ENCODE measurements at places on chromosomes 11 and 22.

GRCh38 chr11:107689317-107690202, 22.3 kb downstream of the SLN start:
- no peaks in the 10 kb centered on the region for H3K27me3 ChIP-seq
- peak; percentile 57 for DNase-seq
- H3K27ac ChIP-seq: no peak overlapping the region
- H3K36me3 ChIP-seq: no peaks in the 10 kb centered on the region
- no peaks in the 10 kb centered on the region for H3K4me1 ChIP-seq
- H3K4me3 ChIP-seq: no peak overlapping the region

GRCh38 chr11:35404388-35404775, 15.0 kb downstream of the SLC1A2 start:
- H3K4me3 ChIP-seq: no peak overlapping the region
- H3K36me3 ChIP-seq: no peaks in the 10 kb centered on the region
- H3K4me1 ChIP-seq: no peaks in the 10 kb centered on the region
- no peak for DNase-seq
- H3K27ac ChIP-seq: no peak overlapping the region
- H3K27me3 ChIP-seq: no peaks in the 10 kb centered on the region

DNA sequence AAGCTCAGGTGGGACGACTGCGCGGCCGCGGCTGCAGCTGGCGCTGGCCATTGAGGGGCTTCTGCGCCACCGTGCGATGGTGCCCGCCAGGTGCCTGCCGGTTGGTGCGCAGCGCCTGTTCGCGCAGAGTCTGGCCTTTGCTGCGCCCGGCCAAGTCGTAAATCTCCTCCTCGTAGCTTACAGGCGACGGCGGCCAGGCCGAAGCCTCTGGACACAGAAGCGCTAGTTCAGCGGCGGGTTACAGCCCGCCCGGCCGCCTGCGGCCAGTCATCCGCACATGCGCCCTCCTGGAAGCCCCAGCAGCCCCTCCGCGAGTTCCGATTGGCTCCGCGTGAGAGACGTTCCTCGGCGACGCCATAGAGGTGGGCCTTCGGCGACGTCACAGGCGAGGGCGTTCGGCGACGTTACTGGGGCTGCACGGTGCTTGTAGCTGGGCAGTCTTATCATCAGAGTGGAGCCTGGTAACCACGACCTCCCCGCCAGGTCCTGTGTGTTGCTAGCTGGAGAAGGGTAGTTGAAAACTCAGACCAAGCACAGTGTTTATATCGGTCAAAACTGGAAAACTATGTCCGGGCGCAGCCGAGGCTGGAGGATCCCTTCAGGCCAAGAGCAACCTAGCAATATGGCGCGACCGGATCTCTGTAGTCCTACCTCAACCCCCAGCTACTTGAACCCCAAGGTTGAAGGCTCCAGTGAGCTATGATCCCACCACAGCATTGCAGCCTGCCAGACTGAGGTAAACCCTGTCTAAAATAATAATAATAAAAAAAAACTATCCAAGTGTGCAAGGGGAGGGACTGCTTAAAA, 265.7 kb downstream of the OR4C45 start:
- no peak overlapping the region for H3K27ac ChIP-seq
- DNase-seq: no peak
- no peaks in the 10 kb centered on the region for H3K27me3 ChIP-seq
- peak overlapping the region; percentile 36 for H3K4me3 ChIP-seq
- H3K36me3 ChIP-seq: no peaks in the 10 kb centered on the region

GRCh38 chr22:37546437-37547250, 13.6 kb upstream of the CDC42EP1 start:
- no peak overlapping the region for H3K4me3 ChIP-seq
- H3K27ac ChIP-seq: peak overlapping the region; percentile 94
- no peak for DNase-seq
- H3K36me3 ChIP-seq: no peaks in the 10 kb centered on the region

DNA sequence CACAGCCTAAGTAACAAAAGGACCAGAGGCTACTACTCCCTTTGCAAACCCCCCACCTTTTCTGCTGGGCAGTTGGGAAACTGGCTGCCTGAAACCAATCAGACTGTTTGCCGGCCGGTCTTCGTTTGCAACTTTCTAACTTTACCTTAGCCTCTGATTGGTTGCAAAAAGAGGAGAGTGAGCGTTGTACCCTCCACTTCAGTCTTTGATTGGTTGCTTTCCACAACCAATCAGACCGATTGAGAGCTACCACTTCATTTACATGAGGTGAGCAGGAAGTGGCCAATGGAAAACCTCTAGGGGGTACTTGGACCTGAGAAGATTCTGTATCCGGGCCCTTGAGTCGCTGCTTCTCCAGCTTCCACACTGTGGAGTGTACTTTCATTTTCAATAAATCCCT, 18.8 kb upstream of the CLNS1A start:
- no peak overlapping the region for H3K27ac ChIP-seq
- H3K36me3 ChIP-seq: no peaks in the 10 kb centered on the region
- no peak overlapping the region for H3K4me3 ChIP-seq
- no peaks in the 10 kb centered on the region for H3K27me3 ChIP-seq
- H3K4me1 ChIP-seq: no peaks in the 10 kb centered on the region

GRCh38 chr22:29313576-29314466, 1.7 kb downstream of the RASL10A start:
- no peaks in the 10 kb centered on the region for H3K36me3 ChIP-seq
- no peak for DNase-seq
- no peak overlapping the region for H3K27ac ChIP-seq
- peaks cover 41% of the 10 kb centered on the region for H3K27me3 ChIP-seq
- no peak overlapping the region for H3K4me3 ChIP-seq

DNA sequence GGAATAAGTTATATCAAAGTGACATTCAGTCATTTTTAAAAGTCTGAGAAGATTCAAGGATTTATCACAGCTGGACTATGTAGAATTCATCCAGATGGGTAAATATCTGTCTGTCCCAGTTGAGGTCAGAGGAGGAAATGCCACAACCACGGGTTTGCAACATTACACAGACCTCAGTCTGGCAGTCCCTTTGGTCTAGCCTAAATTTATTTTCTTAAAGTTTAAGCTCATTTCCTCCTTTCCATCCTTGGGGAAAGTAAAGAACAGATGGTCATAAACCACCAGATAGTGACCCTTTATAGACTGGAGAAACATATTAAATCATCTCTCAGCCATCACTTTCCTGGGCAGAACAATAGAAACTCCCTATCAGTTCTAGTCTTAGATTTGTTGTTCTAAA, 238.4 kb upstream of the DDI1 start:
- H3K36me3 ChIP-seq: no peaks in the 10 kb centered on the region
- no peak for DNase-seq
- no peak overlapping the region for H3K27ac ChIP-seq
- no peaks in the 10 kb centered on the region for H3K4me1 ChIP-seq

- H3K4me1 ChIP-seq: peaks cover 16% of the 10 kb centered on the region
- H3K4me3 ChIP-seq: no peak overlapping the region
- no peaks in the 10 kb centered on the region for H3K36me3 ChIP-seq
- no peak overlapping the region for H3K27ac ChIP-seq
- no peak for DNase-seq
Observed at GRCh38 chr11:34250211-34250610, 107.6 kb downstream of the ABTB2 start.

GRCh38 chr11:100640071-100640470, 47.0 kb upstream of the ARHGAP42 start:
- peaks cover 3% of the 10 kb centered on the region for H3K4me1 ChIP-seq
- H3K27me3 ChIP-seq: no peaks in the 10 kb centered on the region
- no peaks in the 10 kb centered on the region for H3K36me3 ChIP-seq

- no peak for DNase-seq
- no peaks in the 10 kb centered on the region for H3K4me1 ChIP-seq
- H3K27me3 ChIP-seq: no peaks in the 10 kb centered on the region
- H3K36me3 ChIP-seq: peaks cover 7% of the 10 kb centered on the region
- H3K27ac ChIP-seq: no peak overlapping the region
Observed at GRCh38 chr22:33274214-33275072, 216.3 kb upstream of the SYN3 start.

DNA sequence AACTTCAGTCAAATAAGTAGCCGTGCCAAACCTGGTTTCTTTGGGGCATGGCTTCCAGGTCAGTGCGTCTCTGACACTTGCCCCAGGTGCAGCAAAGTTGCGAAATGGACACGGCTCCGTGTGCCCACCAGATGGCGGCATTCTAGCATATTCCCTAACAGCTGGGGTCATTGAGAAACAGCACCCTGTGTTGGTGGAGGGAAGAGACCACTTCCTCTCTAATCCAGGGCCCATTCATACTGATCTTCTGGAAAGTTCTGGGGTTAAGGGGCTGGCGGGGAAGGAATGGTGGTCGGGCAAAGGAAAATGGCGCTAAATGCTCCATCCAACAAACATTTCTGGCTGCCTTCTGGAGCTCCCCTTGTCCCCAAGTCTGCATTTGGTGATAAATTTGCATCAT, 141.2 kb upstream of the TIMP3 start:
- H3K27me3 ChIP-seq: no peaks in the 10 kb centered on the region
- H3K4me3 ChIP-seq: no peak overlapping the region
- DNase-seq: peak; percentile 42
- H3K4me1 ChIP-seq: no peaks in the 10 kb centered on the region

GRCh38 chr11:28323621-28324020, 215.4 kb downstream of the METTL15 start:
- H3K4me1 ChIP-seq: peaks cover 3% of the 10 kb centered on the region
- DNase-seq: no peak
- no peaks in the 10 kb centered on the region for H3K27me3 ChIP-seq
- H3K4me3 ChIP-seq: no peak overlapping the region
- no peaks in the 10 kb centered on the region for H3K36me3 ChIP-seq

- H3K36me3 ChIP-seq: no peaks in the 10 kb centered on the region
- no peak for DNase-seq
- H3K27ac ChIP-seq: no peak overlapping the region
- peak overlapping the region; percentile 26 for H3K4me3 ChIP-seq
- no peaks in the 10 kb centered on the region for H3K4me1 ChIP-seq
- no peaks in the 10 kb centered on the region for H3K27me3 ChIP-seq
Observed at GRCh38 chr22:43288378-43288777, 54.8 kb downstream of the SCUBE1 start.

DNA sequence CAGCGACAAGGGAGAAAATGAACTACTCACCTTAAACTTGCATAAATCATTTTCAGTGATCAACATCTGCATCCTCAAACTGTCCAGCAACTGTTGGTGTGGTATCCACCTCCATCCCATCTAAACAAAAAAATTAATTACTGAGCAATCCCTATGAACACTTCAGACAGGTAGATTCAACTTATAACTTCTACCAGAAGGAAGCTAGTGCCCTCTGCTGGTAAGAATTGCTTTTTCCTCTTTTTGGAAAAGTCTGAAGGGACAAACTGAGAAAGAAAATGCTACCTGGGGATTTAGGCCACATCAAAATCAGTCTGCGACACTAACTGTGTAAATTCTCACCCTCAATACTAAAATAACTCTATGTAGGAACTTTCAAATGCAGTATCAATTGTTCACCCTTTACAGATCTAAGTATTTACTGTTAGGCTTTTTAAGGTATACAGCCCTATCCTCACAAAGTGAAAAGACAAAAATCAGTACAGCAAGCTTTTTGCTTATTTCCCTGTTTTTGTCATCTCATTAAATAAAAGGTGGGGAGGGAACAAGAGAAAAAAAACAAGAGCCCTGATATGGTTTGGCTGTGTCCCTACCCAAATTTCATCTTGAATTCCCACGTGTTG, 17.9 kb downstream of the CLNS1A start:
- H3K27ac ChIP-seq: no peak overlapping the region
- no peaks in the 10 kb centered on the region for H3K27me3 ChIP-seq
- DNase-seq: peak; percentile 39
- no peaks in the 10 kb centered on the region for H3K4me1 ChIP-seq

DNA sequence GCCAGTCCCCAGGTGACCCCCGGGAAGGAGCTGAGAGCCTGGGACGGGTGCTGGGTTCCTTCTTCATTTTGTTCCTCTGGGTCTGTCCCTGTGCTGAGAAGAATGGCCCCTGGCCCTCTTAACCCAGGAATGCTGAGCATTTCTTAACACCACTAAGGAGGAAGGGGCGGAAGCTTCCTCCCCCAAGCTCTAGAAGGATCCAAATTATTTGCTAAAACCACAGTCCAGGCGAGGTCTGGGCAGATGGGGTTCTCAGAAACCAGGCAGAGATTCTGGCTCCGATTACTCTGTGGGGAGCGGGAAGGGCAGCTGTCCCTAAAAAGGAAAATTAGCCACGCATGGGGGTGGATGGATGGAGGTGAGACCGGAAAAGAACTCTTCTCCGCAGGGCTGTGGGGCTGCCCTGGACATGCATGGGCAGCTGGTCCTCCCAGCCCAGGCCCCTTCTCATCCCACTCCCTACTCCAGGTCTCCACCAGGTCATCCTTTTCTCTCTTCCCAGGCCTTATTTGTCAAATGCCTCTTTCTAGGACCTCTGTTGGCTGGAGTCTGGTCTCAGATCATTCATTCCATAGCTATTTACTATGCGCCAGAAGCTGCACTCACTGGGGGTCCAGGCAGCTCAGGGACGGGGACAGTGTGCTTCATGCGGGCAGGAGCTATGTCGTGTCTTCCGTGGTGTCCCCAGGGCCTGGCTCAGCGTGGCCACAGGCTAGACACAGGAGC, 45.0 kb upstream of the MYH9 start:
- no peak for DNase-seq
- no peaks in the 10 kb centered on the region for H3K27me3 ChIP-seq
- no peak overlapping the region for H3K4me3 ChIP-seq
- H3K36me3 ChIP-seq: no peaks in the 10 kb centered on the region

GRCh38 chr22:36486619-36487384, 5.4 kb upstream of the TXN2 start:
- H3K4me1 ChIP-seq: no peaks in the 10 kb centered on the region
- H3K27ac ChIP-seq: no peak overlapping the region
- H3K4me3 ChIP-seq: no peak overlapping the region
- peaks cover 14% of the 10 kb centered on the region for H3K36me3 ChIP-seq

DNA sequence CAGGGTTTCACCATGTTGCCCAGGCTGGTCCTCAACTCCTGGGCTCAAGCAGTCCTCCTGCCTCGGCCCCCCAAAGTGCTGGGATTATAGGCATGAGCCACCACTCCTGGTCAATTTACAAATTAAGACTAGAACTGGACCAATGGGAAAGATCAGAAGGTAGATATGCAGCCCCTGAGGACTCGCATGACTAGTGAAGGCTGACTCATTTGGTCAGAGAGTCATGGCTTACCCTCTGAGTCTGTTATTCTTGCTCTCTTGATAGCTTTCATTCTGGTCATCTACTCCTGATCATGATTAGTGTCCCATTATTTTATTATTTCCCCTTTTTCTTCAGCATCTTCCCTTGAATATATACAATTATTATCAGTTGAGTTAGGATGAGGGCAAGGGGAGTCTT, 2.7 kb upstream of the LDHAL6A start:
- no peaks in the 10 kb centered on the region for H3K4me1 ChIP-seq
- no peaks in the 10 kb centered on the region for H3K36me3 ChIP-seq
- no peak for DNase-seq
- H3K27ac ChIP-seq: no peak overlapping the region
